ENCODE measurements at places on chromosomes 1 and 21.

GRCh38 chr1:87929906-87930305 lies 601.2 kb downstream of the LMO4 start:
- no peak for DNase-seq

GRCh38 chr1:201322653-201323510 lies 39.6 kb downstream of the PKP1 start:
- no peak for DNase-seq

GRCh38 chr1:87236585-87236984 lies 92.1 kb upstream of the LMO4 start:
- DNase-seq, result no peak

- peak; percentile 53 for DNase-seq
Measured at GRCh38 chr1:62082456-62083363, 111.9 kb upstream of the L1TD1 start.

- no peak for DNase-seq
Measured at GRCh38 chr1:77940921-77941570, 37.8 kb downstream of the FUBP1 start.

DNA sequence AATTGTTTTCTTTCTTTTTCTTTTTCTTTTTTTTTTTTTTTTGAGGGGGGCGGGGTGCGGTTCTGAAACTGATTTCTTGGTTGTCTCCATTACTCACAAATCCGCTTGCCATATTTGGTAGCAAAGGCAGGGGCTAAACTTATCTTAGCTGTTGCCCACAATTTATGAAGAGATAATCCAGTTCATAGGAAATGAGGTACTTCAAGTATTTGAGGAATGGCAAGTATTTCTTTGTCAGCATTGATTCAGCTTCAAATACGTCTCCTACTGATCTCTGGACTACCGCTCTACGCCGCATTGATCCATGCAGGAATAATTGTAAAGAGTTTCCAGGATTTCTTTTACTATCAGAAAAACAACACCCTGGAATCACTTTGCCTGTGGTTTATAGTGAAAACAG lies 289.2 kb upstream of the DPYD start:
- no peak for DNase-seq

- DNase-seq, result peak; percentile 28
Measured at GRCh38 chr1:66929146-66929688, 4.4 kb downstream of the MIER1 start.

- no peak for DNase-seq
Measured at GRCh38 chr21:30953605-30954004, 72.2 kb upstream of the KRTAP11-1 start.

- DNase-seq, result no peak
Measured at GRCh38 chr1:197706601-197707000, 68.7 kb downstream of the DENND1B start.

DNA sequence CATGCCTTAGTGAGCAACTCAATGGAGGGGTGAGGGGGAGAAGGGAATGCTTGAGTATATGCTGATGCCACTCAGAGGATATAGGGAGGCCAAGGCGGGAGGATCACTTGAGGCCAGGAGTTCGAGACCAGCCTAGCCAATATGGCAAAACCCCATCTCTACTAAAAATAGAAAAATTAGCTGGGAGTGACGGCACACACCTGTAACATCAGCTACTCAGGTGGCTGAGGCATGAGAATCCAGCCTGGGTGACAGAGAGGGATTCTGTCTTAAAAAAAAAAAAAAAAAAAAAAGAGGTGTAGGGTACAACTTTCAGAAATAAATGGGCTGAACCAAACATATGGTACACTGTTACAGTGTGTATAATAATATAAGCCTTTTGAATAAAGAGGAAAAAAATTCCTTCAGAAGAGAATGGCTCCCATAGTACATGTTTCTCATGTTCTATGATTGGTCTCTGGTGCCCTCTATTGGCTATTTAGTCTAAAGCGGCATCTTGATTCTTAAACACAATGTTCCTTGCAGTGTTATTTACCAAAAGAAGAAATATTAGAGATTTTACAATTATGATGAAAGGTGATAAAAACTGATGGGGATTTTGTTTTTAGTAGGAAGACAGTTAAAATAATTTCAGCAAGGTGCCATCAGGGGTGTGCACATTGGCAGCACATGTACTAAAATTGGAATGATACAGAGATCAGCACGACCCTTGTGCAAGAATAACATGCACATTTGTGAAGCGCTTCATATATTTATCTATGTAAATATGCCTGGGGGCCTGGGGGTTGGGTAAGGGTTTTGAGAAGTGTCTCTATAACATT lies 109.8 kb downstream of the PATJ start:
- peak; percentile 69 for DNase-seq

DNA sequence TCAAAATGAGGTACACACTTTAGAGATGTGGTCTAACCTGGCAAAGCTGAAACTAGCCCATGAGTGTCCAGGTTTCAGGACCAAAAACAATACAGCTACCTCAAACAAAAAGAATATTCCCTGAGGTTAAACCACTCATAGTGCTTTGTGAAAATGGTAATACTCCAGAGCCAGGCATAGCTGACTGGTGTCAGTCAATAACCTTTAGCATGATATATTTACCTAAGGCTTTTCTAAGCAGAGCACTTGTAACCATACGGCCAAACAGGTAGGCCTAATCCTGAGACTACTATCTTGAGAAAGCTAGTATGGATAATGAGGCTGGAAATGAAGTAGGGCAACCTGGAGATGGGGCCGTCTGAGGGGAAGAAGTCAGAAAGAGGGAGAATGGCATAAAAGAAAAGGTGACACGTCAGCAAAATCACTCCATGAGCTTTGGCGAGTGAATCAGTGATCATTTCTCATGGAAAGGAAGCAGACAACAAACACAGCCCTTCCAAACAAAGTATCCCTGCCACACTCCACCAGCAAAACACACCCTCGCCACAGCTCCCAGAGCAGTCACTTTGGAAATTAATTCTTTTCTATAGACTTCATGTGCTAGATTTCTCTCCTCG lies 1.7 kb upstream of the LRRC52 start:
- DNase-seq, result no peak

GRCh38 chr1:192626366-192627179 lies 9.4 kb upstream of the RGS13 start:
- no peak for DNase-seq

DNA sequence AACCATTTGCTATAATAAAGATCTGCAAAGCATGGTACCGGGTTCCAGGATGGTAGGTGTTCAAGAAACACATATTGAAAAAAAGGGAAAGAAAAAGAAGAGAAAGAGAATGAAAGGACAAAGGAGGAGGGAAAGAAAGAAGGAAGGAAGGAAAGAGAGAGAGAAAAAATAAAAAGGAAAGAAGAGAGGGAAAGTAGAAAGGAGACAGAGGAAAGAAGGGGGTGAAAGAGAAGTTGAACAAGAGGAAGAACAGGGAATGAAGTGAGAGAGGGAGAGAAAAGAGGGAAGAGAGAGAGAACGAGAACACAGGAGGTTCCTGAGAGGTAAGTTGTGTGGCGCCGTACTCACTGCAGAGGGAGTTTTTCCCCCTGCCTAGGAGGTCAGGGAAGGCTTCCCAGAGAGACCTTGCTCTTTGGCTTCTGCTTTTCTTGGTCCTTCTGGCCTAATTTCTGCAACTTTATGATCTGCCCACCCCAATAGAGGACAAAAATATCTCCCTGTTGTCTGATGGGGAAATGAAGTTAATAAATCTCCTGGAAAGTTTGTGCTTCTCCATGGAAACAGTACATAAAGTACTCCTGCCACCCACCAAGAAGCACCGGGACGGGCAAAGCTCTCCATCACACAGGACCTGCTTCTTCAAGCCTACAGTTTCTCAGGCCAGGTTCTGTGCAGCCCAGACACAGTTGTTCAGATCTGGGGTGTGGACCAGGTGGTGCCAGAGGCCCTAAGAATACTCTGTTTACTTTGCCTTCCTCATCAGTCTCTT lies 124.8 kb downstream of the ROR1 start:
- no peak for DNase-seq

DNA sequence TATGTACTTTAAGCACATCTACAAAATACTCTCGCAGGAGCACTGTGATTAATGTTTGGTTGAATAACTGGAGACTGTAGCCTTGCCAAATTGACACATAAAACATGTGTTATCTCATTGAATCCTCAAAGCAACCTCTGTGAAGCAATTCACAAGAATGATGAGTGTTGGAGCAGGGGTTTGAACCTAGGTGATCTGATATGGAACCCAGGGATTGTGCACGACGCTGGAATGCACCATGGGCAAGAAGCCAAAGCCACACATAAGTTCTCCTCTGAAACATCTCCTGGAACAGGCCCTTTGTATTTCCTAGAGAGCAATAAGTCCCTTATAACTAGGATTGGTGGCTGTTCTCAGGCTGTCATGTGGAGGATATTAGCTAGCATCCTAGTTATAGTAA lies 124.6 kb upstream of the IVNS1ABP start:
- no peak for DNase-seq

DNA sequence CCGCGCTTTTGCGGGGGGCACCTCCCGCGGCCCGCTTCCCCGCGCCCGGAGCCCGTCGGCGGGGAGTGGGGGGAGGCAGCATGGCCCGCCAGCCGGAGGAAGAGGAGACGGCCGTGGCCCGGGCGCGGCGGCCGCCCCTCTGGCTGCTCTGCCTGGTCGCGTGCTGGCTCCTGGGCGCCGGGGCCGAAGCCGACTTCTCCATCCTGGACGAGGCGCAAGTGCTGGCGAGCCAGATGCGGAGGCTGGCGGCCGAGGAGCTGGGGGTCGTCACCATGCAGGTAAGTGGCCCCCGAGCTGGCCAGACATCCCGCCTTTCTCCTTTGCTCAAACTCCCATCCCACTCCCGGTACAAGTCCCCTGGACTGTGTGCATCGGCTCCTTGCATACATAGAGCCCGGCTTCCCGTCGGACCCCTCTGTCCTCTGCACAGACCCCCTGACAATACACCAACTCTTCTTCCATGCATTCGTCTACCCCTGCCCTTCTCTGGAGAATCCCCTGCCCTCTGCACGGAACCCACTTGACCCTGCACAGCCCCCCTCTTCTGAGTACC lies 812 bp downstream of the CACHD1 start:
- DNase-seq, result peak; percentile 7

GRCh38 chr1:231842441-231842840 lies 215.9 kb downstream of the DISC1 start:
- DNase-seq, result no peak

GRCh38 chr1:234400773-234401172 lies 27.5 kb downstream of the COA6 start:
- no peak for DNase-seq

DNA sequence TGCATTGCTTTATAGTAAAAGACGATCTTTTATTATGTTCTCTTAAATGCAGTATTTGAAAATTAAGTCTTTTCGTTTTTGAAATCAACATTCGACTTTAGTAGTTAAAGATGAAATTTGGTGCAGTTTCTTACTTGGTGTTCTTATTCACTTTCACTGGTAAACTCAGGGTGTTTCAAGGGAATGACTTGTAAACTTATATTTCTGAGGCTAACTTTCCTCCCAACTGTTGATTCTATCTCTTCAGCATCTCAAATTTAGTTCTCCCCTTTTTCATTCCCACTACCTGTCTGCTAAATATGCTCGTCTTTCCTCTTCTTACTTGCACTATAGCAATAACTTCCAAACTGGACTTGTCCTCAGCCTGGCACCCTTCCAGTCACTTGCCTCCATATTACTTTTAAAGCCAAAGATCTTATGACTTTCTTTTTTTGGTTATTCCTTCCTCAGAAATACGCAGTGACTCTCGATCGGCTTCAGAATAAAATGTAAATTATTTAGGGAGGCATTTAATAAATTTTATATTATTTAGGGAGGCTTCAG lies 988 bp downstream of the SLC35A3 start:
- DNase-seq, result no peak

- DNase-seq, result no peak
Measured at GRCh38 chr1:18922848-18923755, 20.7 kb upstream of the ALDH4A1 start.

DNA sequence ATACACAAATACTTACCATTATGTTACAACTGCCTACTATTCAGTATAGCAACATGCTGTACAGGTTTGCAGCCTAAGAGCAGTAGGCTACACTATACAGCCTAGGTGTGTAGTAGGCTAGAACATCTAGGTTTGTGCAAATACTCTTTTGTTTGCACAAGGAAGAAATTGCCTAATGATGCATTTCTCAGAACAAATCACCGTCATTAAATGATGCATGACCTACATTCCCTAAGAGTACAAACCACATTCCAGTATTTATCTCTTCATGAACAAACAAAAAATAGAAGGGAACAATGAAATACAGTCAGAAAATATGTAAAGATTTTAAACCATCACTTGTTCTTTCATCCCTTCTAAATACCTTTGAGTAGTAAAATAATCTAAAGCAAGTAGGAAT lies 109.7 kb upstream of the HP1BP3 start:
- no peak for DNase-seq

GRCh38 chr1:16145662-16146278 lies 10.1 kb downstream of the EPHA2 start:
- no peak for DNase-seq

GRCh38 chr1:90831910-90832309 lies 114.8 kb upstream of the BARHL2 start:
- DNase-seq, result no peak

- DNase-seq, result no peak
Measured at GRCh38 chr1:202844259-202844658, 33.5 kb downstream of the PCAT6 start.

DNA sequence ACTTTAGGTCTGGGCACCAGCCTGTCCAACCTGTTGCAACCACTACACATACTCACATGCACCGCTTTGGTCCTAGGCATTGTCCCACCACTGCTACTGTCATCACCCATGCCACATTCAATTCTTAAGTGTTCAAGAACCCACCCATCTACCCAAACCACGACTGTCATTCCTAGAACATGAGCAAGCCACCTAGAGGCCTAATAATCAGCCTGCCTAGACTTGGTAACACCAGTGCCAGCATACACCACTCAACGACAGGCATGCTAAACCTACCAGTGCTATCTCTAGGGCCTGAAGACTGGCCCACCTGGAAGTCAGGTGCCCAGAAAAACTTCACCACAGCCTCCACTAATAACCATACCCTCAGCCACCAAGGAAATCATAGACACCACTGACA lies 532.8 kb upstream of the DEPDC1 start:
- DNase-seq, result no peak

DNA sequence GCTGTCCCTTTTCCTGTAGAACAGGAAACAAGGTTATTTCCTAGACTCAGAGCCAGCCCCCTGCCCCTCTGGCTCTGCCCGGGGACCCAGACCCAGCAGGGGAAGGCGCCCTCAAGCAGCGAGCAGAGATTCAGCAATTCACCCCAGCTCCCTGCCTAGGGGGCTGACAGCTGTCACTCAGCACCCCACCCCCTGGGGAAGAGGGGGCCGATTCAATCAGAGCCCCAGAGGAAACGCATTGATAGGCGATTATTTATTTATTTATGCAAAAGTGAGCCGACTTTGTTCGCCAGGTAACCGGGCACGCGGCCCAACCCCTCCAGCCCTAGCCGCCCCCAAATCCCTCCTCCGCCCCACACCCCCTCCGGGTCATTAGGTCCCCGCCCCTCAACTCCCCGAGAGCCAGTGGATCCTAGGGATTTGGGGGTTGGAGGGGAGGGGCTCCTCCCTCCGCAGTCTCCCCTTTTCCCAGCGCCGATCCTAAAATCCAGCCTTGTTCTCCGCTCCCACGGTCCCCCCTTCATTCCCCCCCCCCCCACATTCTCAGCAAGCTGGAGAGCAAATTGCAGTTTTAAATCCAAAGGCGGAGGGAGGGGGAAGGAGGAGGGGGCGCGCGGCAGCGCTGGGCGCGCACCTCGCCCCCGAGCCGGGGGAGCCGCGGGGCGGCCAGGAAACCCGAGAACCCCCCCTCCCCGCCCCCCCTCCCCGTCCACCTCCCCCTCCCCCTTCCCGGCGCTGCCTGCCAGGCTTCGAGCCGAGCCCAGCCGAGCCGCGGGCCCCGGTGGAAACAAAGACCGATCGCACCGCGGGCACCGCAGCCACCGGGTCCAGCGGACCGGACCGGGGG lies 1.3 kb downstream of the AHDC1 start:
- DNase-seq, result peak; percentile 54

All from Kasumi-1 (cell line).